ENCODE measurements at places on chromosomes 2 and 18.

GRCh38 chr2:105256431-105257047 is 15.0 kb downstream of the GPR45 start:
- no peak for DNase-seq

- no peak for DNase-seq
Measured at GRCh38 chr18:77173275-77174030, 40.9 kb upstream of the MBP start.

DNA sequence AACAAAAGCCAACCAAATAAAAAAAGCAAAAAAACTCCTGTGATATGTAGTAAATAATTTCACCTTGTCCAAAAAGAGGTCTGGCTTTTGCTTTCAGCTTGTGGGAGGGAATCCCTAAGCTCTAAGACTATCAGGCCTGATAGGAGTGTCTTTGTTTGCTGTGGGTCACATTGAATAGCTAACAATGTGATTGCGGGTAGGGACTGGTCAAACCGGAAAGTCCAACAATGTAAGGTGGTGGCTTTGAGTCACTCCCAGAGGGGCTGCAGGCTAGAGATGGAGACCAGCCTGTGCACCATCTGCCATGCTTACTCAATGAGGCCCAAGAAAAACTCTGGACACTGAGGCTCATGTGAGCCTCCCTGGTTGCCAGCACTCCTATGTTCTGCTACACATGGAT is 192.9 kb downstream of the TFCP2L1 start:
- no peak for DNase-seq

DNA sequence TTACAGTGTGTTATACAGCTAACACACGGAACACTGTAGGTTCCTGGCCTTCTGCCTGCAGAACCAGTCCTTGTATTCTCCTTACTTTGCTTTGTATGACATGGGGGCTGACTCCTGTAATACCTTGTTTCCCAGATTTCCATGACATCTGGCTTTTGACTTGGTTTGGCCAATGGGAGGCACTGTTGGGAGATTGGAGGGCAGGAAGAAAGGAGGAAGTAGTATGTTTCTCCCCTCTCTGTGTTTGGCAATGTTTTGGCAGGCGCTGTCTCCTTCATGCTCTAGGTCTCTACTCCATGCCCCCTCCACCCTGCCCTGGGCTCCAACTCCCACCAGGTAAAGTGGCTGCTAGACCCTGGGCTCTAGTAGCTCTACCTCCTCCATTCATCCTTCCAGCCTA is 331.1 kb upstream of the SLC14A2 start:
- DNase-seq, result no peak

- no peak for DNase-seq
Measured at GRCh38 chr2:45192481-45192880, 183.2 kb upstream of the SIX2 start.

- DNase-seq, result peak; percentile 78
Measured at GRCh38 chr2:176178038-176178756, 10.3 kb upstream of the HOXD1 start.

- DNase-seq, result no peak
Measured at GRCh38 chr2:179538406-179539123, 273.9 kb upstream of the SESTD1 start.

DNA sequence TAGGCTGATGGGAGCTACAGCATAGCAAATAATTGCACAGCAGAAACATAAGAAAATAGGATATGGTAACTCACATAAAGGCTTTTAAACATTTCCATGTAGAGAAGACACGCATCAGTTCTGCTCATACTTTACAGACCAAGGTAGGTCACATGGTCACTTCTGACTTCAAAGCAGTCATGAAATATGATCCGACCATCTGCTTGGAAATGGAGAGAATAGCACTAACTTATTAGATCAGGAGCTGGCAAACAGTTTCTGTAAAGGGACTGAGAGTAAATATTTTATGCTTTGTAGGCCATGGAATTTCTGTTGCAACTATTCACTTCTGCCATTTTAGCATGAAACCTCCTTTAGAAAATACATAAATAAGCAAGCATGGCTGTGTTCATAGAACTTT is 936.6 kb upstream of the FANCL start:
- DNase-seq, result peak; percentile 32

GRCh38 chr18:22082408-22082807 is 87.0 kb upstream of the GATA6 start:
- no peak for DNase-seq

DNA sequence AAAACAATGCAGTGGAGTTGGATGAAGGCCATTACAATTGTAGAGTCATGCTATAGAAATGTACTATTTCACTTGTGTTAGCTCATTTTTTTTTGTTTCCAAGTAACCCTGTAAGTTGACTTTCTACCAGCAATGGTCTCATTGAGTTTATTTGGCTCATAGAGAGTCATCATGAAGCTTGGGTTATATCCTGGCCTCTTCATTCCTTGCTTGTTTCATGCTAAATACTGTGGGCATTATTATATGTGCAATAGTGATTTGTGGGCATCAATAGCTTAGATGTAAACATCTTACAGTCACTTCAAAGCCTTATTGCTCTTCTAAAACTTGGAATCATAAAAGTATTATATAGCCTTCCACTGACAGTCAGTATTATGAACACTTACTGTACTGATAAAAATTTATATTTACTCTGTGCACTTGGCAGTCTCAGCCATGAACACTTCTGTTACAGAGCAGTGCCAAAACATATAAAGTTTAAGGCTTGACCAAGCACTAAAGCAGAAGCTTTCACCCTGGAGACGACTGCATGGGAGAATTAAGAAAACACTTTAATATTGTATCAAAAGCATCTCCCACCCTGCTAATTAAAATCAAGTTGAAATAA is 751.2 kb downstream of the SATB2 start:
- no peak for DNase-seq

DNA sequence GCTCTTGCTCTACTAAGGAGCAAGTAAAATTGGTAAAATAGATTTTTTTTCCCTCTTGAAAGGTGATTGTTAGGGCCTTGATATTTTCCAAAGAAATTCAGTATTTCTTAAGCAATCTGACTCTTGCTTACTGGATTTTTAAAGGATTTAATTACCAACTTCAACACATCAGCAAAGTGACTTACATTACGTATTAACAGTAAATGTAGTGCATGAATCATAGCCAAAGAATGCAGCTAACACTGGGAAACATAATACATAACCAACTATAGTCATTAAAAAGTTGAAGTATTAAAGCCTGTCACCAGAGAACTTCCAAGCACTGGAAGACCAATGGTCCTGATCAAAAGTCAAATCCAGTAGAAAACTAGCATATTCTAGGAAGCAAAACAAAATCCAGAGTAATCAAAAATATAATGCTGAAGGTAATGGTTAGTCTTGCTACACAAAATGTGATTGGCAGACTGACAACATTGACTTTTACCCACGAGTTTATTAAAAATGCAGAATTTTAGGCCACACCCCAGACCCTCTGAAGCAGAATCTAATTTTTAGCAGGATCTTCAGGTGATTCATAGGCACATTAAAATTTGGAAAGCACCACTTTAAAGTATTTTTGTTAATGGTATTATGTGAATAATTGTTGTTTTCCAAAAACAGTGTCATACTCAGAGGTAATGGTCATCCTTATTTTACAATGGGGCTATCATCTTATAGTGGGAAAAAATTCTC is 31.8 kb upstream of the CAVIN2 start:
- no peak for DNase-seq

DNA sequence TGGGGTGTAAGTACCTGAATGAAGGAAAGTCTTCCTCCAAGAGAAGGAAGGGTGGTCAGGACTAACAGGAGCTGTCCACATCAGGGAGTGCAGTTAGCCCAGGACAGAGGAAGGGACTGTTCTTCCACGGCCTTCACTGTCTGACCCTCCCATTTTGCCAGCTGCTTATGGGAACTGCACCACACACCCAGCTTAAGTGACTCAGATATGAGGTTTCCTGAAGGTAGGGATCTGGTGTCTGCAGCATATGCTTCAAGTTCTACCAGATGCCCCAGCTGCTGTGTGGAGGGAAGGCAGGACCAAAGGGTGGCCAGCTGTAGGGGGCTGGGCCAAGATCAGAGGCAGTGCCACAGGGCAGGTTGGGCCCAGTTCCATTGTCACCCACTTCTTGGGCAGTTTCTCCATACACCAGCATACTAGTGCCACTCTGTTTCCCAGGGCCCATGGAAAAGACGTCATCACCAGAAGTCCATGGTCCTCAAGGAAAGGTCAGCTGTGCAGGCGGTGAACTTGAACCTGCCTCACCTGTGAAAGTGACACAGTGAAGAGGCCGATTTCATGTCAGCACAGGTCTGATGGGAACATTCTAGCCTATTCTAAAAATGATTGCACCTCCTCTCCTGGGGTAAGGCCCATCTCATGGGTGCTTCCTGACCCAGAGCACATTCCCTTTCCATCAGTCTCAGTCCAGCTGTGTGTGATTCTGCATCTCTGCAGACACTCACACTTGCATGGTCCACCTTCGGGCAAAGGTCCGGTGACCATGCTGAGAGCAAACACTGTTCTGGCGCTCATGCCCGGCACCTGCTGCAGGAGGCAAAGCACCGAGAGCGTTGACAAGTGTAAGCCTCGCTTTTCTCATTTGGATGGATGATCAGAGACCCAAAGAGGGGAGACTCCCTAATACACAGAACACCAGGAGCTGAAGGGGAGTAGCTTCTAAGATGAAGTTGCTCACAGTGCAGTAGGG is 68.0 kb downstream of the ACAA2 start:
- no peak for DNase-seq

DNA sequence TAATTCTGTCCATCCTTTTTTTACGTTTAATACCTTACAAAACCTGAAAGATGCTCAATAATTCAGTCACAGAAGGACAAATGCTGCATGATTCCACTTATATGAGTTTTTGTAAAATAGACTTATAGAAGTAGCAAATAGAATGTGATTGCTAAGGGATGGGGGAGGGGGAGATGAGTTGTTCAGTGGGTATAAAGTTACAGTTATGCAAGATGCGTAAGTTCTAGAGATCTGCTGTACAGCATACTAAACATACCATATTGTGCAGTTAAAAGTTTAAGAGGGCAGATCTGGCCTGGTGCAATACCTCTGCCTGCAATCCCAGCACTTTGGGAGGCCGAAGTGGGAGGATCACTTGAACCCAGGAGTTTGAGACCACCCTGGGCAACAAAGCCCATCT is 78.8 kb downstream of the TET3 start:
- no peak for DNase-seq

- DNase-seq, result peak; percentile 23
Measured at GRCh38 chr2:241218131-241219029, 29.9 kb downstream of the ANO7 start.

- DNase-seq, result no peak
Measured at GRCh38 chr2:204180649-204181048, 244.1 kb downstream of the ICOS start.

DNA sequence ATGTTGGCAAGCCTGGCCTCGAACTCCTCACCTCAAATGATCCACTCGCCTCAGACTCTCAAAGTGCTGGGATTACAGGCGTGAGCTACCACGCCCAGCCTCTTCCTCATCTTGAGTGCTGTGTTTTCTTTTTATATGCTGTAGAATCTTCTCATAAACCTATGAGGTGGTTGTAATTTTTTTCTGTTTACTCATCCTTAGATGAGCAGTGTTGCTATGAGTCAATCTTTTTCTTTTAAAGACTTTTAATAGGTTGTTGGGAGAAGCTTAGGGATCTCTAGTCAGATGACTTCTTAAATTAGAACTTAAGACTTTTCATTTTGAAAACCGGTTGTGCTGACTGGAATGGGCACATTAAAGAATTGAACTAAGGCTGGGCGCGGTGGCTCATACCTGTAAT is 8.7 kb upstream of the AAK1 start:
- no peak for DNase-seq

DNA sequence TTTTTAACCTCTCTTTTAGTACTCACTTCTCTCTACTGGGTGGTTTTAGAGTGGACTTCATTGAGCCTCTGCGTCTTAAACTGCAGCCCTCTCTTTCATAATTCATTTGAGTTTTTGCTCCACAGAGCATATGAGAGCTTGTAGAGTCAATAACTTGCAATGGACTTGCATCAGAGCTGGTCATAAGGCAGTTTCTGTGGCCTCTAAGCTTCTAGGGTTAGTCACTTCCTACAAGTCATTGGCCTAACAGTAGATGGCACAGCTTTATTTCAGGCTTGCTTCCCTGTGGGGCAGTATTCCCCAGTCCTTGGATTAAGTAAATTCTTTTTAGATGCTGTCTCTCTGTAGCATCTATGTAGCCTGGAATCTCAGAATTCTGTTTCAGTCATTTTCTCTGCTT is 1435.7 kb downstream of the LRP1B start:
- DNase-seq, result no peak

GRCh38 chr18:54032412-54032811 is 192.1 kb downstream of the MBD2 start:
- DNase-seq, result no peak

DNA sequence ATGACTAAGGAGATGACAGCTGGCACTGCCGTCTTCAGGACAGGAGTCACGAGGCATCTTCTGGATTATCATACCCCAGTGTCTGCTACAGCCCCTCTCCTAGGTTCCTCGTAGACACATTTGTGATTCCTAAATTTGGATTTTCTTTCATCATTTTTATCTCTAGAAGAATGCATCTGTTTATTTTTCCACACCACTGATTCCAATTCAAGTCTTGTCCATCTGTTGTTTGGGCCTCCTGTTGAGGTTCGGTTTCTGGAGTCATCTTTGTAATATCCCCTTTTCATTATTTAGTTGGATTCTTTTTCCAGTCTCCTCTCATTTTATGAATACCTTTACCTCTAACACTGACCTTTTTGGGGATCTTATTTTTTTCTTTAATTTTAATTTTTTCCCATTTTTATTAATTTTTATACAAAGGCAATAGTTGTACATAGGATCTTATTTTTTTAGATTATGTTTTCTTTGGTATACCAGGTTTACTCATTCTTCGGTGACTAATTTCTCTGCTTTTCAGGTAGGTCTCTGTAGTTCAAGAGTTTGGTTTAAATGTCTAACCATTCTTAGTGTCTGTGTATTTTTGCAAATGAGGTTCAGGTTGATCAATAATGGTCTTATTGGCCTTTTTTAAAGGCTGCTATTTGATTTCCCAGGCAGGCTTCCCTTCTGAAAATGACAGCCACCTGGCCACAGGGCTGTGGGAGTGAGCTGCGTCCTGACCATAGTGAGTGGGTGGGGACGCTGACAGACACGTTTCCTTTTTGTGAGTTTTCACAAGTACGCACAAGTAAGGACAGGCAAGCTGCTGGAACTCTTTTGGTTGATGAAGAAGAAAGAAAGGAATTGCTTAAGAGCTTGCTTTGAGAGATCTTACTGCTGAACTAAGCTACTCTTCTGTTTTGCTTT is 34.5 kb downstream of the FARP2 start:
- DNase-seq, result no peak

All from NCI-H2081 (cell line).